ENCODE measurements at places on chromosomes 11 and 22. TPM values are rescaled to one million over a fixed set of nuclear protein-coding genes. Genes with fewer than 3 reads are reported as not detected.

ROM1 gene
- 4.9 TPM for total RNA-seq

C11orf86 gene
- not detected for total RNA-seq

DNA sequence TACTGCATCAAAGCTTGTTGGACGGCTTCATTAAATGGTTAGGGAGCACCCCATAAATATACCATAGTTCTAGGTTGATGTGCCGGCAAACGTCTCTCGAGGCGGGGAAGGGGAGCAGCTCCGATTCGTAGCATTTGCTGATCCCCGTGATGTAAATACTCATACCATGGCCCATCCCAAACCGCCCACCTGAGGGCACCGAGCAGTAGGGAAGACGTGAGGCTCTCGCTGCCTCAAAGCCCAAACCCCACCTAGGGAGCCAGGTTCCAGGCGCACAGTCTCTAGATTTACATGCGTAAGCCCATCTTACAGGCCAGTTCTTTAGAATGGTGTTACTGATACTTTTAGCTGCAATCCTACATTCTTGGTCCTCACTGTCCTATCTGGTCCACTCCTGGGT, 124.0 kb downstream of the FEZ1 start:
- ATAC-seq: no peak

- ATAC-seq: no peak
These were observed 737 bp upstream of the TYR start for GRCh38 chr11:89176938-89177337.

Measured in esophagus mucosa (tissue), 1 donor.